Stomach (tissue), 19 donors: ENCODE measurements at places on chromosomes 16 and 17. TPM values are rescaled to one million over a fixed set of nuclear protein-coding genes. Genes with fewer than 3 reads are reported as not detected.
A peak's percentile ranks its signal among the peaks of the same experiment; 100 is the strongest.

- H3K36me3 ChIP-seq, result no peaks in the 10 kb centered on the region
- no peak overlapping the region for H3K27ac ChIP-seq
- H3K4me1 ChIP-seq, result no peaks in the 10 kb centered on the region
- peak; percentile 23 for DNase-seq
- H3K4me3 ChIP-seq, result no peak overlapping the region
Observed at GRCh38 chr17:54789101-54789880, 111.4 kb upstream of the TOM1L1 start.

- H3K27ac ChIP-seq, result no peak overlapping the region
- H3K27me3 ChIP-seq, result peaks cover 40% of the 10 kb centered on the region
- peak; percentile 75 for DNase-seq
Observed at GRCh38 chr16:31484491-31485171, 1.7 kb downstream of the SLC5A2 start.

- no peaks in the 10 kb centered on the region for H3K27me3 ChIP-seq
- H3K27ac ChIP-seq, result no peak overlapping the region
- no peaks in the 10 kb centered on the region for H3K4me1 ChIP-seq
Observed at GRCh38 chr17:11272191-11272590, 31.2 kb downstream of the SHISA6 start.

Gene COQ9
- 40.6 TPM for total RNA-seq

Gene LIG3
- total RNA-seq, result 33.6 TPM
